GM03348 (cell line): ENCODE measurements at places on chromosomes 7 and 10.

DNA sequence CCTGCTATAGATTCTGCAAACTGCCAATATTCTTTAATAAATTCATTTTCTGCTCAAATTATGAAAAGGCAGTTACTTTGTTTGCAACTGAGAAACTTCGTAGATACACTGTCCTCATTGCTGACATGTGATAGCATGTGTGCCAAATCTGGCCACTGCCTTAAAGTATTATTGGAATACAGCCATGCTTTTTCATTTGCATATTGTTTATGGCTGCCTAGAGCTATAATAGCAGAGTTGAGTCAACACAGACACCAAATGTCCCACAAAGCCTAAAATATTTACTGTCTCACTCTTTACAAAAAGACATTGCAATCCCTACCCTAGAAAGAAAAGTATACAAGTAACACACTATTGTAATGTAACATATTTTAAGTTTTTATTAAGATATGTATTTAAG is 647.4 kb downstream of the XPNPEP1 start:
- no peak for DNase-seq

DNA sequence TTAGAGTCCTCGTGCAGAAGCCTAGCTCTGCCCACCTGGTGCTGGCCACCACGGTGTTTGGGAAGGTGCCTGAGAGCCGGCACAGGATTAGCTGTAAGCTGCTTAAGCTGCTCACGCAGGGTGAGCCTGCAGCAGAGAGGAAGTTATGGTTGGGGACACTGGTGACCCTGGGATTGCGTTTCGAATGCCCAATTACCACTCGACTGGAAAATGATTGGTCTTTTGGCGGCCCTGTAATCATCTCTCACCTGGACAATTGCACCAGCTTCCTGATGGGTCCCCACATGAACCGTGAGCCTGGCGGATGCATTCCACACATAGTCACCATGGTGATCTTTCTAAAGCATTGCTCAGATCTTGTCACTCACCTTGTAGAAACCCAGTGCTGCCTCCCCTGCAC is 442.3 kb upstream of the ZMIZ1 start:
- no peak for DNase-seq

- DNase-seq: no peak
These were observed 422.8 kb downstream of the GATA3 start for GRCh38 chr10:8477300-8477699.

DNA sequence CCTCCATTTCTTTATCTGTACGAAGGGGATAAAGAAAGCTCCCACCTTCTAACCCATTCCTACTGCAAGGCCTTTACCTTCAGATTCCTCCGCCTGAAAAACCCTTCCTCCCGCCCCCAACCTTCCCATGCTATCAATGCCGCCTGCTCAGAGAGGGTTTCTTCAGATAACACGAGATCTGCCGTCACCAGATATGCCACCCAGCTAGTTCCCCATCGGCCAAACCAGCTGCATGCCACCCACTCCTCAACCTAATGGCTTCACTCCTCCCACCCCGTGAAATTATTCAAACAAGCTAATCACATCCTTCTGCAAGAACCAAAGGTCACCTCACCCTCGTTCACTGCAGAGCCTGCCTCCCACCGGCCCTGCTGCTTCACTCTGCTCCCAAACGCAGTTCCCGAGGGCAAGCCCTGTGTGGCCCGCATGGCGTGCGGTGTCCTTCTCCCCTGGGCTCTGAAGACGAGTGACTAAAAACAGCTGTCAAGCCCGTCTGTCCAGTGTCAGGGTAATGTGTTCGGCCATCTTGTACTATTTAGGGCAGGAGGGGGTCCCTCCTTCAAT is 46.8 kb upstream of the TMEM213 start:
- no peak for DNase-seq

DNA sequence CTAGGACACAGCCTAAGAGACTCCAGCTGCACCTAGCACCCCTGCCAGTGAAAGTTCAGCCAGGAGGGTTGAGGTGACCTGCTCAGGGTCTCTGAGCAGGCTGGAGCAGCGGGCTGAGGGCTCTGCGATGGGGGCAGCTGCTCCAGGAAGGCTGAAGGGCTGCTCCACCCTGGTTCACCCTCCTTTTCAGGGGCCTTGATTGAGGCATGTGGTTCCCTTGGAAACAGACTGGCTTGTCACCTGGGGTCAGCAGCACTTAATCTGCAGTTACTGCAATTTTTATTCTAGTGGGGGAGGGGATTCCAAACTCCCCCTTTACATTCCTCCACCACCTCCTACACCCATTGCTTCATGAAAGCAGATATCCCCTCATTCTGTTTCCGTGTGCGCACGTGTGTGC is 85.3 kb upstream of the UNC5B start:
- DNase-seq: peak; percentile 3

GRCh38 chr10:16483241-16483917 is 38.3 kb downstream of the C1QL3 start:
- DNase-seq: no peak

- DNase-seq: no peak
These were observed 494.5 kb downstream of the DNAJB6 start for GRCh38 chr7:157831143-157831905.

DNA sequence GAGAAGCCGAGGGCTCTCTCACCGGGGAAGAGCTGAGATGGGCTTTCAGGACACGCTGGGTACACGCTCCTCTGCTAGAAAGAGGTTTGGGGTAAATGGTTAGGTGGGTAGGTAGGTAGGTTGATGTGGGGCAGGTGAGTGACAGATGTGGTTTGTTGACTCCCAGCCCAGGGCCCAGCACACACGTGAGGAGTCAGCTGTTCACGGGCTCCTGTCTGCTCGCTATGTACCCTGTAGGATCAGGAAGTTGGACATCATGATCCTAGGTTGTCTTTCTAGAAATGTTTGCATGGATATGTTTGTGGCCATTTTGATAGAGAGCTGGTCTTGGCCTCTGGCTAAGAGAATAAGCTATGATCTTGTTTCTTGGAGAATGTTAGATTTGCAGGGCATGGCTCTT is 109.0 kb downstream of the TACC2 start:
- no peak for DNase-seq

GRCh38 chr7:76051840-76052239 is 3.9 kb downstream of the MDH2 start:
- DNase-seq: no peak

- DNase-seq: no peak
These were observed 29.7 kb downstream of the MKLN1 start for GRCh38 chr7:131357282-131357880.

- no peak for DNase-seq
These were observed 75.9 kb upstream of the NXPH1 start for GRCh38 chr7:8357536-8357935.

DNA sequence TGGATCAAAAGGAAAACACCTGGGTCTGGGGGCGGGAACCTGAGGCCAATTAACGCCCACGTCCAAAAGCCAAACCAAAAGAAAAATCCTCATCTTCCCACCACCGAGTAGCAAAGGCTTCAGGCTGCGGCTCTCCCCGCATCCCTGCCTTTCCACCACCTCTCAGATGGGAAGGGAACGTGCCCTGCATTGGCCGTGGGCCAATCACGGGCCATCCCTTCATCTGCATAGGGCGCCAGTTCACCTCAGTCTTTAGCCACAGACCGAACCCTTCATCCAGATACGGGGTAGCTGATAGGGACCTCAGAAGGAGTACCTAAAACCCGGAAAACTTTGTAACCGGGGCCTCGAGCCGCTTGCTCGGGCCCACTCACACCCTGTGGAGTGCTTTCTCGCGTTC is 626 bp downstream of the PRPF18 start:
- peak; percentile 18 for DNase-seq
